ENCODE measurements at places on chromosomes 16 and 17. TPM values are rescaled to one million over a fixed set of nuclear protein-coding genes. Genes with fewer than 3 reads are reported as not detected.

The NFATC3 gene
- 9.1 TPM for total RNA-seq

The PIPOX gene
- not detected for total RNA-seq

The ARSG gene
- total RNA-seq: 3.0 TPM

The GLG1 gene
- 96.2 TPM for total RNA-seq

The ENKD1 gene
- total RNA-seq: 17.7 TPM

The DPEP3 gene
- not detected for total RNA-seq

The KRTAP9-8 gene
- not detected for total RNA-seq

The TUBG2 gene
- total RNA-seq: 11.8 TPM

The SLC6A4 gene
- not detected for total RNA-seq

The TSPAN10 gene
- total RNA-seq: 0.59 TPM

The COIL gene
- 10.3 TPM for total RNA-seq

The TAT gene
- not detected for total RNA-seq

The PTX4 gene
- total RNA-seq: 0.15 TPM

The GP1BA gene
- total RNA-seq: not detected
